ENCODE measurements at places on chromosomes 7 and 10.

DNA sequence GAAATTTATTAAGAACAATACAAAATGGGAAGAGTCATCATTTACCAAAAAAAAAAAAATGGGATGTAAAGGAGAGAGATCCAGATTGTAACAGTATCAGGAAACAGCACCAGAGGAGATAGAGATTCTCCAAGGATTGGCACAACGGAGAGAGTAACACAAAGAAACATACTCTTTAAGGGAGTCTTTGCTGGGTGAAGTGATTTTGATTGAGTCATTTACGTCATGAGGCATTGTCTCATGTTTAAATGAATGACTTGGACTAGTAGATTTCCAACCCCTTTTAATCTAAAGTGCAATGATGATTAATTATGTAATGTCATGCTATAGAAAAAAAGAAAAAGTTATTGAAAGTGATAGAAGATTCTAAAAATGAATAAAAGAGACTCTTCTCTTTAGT, 68.8 kb downstream of the ITGB8 start:
- DNase-seq = peak; percentile 48

DNA sequence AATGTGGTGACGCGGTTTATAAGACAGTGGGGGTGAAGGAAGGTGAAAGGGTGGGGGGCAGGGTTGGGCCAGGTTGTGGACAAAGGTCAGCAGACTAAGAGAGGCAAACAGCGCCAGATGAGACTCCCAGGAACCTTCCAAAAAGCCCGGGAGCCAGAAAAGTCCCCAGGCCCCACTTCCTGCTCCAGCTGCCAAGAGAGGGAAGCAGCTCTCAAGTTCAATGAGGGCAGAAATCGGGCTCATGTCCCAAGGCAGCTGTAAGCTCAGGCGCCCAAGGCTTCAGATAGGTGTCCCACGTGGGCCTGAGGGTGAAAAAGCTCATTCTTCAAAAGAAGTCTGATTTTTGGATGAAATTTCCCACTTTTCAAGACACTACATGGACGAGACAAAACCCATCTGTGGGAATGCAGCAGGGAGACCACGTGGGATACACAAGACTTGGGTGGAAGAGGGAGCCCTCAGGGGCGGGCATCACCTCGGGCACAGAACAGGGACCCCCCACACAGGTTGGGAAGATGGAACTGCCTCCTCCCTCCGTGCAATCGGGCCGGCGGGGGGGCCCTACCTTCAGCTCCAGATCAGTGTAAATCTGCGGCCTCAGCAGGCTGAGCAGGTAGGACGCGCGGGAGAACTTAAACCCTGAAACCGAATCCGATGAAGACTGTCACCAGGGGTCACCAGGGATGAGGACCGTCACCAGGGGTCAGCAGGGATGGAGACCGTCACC, 7.8 kb downstream of the PYROXD2 start:
- no peak for DNase-seq

GRCh38 chr10:79081353-79082034, 12.7 kb downstream of the ZMIZ1 start:
- DNase-seq = peak; percentile 72

DNA sequence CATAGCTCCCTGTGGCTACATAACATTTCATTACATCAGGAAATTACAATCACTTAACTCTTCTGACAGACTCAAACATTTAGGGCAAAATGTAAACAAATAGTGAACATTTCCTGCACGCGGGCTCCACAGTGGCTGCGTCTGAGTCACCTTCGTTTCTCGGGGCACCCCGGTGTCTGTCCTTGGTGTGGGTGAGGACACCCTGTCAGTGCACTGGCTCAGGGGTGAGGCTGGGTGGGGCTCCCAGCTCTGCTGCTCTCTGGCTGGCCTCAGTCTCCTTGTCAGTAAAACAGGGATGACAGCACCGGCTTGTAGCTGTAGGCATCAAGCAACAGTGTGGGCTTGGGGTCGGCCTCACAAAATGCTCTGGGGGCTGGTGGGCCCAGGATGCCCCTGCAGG, 237.1 kb upstream of the SHH start:
- no peak for DNase-seq

DNA sequence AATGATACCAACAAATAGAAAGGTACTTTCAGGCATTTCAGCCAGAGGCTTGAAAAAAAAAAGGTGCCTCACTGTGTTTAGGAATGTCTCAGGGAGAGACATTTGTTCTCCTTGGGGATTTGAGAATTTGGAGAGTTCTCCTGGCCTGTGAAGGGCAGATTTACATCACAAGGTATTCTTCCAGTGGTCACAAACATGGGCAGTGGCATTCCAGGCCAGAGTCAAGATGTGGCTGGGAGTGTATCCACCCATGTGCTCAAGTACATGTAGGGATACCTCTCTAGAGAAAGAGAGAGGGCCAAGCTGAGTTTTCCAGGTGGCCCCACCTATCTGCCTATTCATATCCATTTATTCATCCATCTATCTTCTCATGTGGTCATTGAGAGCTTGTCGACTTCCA, 253.8 kb downstream of the LRMDA start:
- DNase-seq = no peak

- DNase-seq = no peak
Measured at GRCh38 chr7:1641173-1641572, 28.9 kb upstream of the ELFN1 start.

- no peak for DNase-seq
Measured at GRCh38 chr7:27104341-27105058, 2.0 kb upstream of the HOXA2 start.

- no peak for DNase-seq
Measured at GRCh38 chr7:50393547-50394252, 56.5 kb downstream of the FIGNL1 start.

- no peak for DNase-seq
Measured at GRCh38 chr10:3693022-3693697, 91.8 kb downstream of the KLF6 start.

- DNase-seq = no peak
Measured at GRCh38 chr7:131999193-131999592, 442.8 kb upstream of the PODXL start.

DNA sequence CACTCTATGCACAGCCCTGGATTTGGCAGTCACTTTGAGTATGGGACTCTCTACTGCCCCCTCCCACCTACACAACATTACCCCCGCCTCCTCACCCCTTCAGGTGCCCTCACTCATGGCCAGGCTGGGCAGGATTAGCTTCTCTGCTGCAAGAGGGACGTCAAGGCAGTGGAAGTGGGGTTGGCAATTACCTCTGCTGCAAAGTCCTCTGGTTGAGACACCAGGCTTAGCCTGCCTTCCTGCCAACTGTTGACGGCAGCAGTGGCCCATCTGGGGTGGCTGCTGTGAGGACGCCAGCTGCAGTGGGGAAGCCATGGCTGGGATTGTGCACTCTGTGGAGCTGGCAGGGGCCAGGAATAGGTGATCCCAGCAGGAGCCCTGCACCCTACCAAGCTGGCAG, 26.7 kb downstream of the SVIL start:
- no peak for DNase-seq

DNA sequence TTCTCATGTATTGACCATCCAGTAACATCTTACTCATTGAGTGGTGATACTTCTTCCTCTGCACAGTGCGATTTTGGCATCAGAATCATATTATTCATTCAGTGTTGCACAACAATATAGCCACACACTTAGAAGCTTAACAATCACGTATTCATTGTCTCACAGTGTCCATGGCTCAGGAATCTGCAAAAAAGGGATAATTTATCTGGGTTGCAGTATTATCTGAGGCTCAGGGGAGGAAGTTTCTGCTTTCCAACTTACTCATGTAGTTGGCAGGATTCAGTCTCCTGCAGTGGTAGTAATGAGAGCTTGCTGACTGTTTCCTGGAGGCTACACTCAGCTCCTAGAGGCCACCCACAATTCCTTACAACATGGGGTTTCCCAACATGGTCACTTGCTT, 803.6 kb downstream of the SORCS1 start:
- peak; percentile 28 for DNase-seq

GRCh38 chr7:141497391-141497790, 53.8 kb upstream of the AGK start:
- no peak for DNase-seq

DNA sequence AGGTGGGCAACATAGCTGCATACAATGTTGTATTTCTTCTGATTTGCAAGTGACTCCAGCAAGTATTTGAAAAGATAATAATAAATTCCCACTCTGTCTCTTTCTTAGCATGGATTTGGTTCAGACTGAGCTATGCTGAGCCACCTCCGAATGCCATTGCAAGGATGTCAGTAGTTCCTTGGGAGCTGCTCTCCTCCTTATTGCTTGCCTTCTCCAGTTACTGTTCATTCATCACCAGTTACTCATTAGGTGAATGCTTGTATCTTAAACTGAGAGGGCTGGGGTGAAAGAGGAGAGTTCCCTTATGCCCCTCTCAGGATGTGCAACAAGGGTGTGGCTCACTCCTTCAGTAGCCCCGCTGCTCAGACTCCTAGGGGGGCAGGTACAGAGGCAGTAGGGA, 78.4 kb upstream of the PRKAR2B start:
- no peak for DNase-seq

DNA sequence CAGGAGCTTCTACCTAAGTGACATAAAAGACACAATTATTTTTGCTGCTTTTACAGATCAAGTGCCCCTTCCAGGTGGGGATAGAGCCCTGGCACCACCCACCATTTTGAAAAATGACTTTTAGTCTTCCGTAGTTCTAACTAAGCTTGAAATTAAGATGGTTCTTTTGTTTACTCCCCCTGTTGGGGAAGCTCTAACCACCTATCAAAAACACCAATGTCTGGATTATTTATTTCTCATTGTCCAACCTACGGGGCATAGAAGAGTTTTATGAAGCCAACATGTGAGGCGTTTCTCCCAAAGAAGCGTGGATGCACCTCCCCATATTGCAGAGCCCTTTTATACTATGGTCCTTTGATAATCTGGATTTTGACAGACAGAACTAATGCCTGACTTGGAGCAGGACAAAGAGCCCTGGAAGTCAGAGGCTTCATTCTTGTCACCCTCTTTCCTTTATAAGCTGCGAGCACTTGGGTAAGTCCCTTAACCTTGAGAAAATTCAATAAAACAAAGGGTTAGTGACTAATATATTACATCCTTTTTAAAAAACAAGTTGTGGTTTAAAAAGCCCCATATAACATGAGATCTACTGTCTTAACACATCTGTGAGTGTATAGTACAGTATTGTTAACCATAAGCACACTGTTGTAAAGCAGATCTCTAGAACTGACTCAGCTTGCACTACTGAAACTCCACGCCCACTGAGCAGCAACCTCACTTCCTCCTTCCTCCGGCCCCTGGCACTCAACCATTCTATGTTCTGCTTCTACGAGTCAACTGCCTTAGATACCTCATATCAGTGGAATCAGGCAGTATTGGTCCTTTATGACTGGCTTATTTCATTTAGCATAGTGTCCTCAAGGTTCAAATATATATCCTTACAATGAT, 67.5 kb downstream of the ATXN7L1 start:
- peak; percentile 62 for DNase-seq

GRCh38 chr10:113894581-113894980, 40.1 kb downstream of the NHLRC2 start:
- no peak for DNase-seq

DNA sequence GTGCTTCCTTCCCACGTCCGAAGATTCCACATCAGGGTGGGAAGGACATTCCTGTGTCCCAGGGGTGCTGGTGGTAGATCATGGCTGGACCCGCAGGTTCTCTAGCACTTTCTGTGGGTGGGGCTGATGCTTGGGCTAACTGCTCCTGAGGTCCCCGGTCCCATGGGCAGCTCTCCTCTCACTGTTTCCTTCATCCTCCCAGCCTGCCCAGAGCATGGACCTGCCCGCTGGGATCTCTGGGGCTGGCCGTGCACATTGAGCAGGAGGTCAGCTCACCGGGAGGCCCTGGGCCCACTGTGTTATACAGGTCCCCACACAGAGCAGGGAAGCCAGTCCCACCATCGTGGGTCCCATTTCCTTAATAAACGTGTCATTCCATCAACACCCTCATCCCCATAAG, 502.3 kb downstream of the TCERG1L start:
- DNase-seq = no peak

DNA sequence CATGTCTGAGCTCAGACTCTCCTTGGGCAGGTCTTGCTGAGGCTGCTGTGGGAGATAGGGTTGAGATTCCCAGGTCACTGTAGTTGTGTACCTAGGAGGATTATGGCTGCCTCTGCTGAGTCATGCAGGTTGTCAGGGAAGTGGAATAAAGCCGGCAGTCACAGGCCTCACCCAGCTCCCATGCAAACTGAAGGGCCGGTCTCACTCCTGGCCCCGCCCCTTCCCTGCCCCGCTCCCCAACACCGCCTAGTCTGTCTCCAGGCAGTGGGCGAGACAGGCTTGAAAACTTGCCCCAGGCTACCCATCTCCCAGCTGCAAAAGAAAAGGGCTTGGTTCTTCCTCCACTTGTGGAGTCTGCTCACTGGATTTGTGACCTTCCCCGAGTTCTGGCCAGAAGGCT, 41.6 kb upstream of the SDHAF3 start:
- no peak for DNase-seq

GRCh38 chr7:3937605-3938004, 636.6 kb downstream of the SDK1 start:
- no peak for DNase-seq

- DNase-seq = no peak
Measured at GRCh38 chr7:105810556-105810955, 65.8 kb downstream of the ATXN7L1 start.

DNA sequence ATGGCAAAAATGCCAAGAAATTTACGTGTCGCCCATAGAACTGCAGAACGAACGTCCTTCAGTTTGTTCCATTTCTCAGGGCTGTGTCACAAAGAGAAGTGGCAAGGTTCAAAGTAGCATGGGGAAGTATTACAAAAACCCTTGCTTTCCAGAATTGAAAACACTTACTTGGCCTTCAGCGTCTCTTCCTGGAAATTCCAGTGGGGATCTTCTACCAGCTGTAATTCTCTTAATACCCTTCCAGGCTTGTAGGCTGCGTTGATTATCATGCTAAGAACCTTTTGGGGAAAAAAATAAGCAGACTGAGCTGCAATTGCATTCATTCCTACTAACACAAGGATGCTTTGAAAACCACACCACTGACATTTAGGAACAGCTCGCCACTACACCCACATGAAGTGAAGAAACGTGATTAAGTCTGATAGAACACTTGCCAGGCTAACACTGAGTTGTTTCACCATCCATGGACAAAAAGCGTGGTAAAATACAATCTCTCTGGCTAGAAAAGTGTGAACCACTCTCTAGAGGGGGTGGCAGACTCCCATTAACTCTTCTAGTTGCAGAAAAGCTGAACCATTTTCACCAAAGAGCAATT, 222.3 kb downstream of the SFMBT2 start:
- no peak for DNase-seq

DNA sequence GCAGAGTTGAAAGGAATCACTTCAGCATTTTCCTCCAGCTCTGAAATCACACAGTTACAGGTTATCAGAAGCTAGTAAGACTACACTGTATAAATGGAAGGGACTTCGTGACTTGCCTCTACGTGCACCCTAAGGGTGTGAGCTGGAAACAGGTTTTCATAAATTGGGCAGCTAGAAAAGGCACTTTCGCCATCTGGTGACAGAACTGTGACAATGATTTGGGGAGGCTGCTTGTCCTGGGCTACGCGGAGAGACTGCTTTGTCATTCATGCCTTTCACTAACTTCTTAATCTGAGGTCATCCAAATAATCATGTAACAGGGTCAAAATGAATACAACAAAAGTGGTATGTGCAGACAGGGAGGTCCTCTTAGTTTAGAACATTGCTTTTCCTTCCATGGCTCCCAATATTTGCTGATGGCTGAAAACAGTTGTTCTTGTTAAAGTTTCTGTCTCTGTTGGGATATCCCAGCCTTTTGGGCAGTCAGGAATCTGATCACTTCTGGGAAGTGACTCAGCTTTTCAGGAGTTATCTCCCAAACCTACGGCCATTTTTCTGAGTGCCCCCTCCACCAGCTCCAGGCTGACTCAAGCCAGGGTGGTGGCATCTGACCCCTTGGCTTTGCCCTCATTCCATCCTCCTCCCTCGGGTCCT, 17.8 kb downstream of the VWC2 start:
- DNase-seq = no peak

Measured in A172 (cell line).